ENCODE measurements at places on chromosomes 12 and 14.

DNA sequence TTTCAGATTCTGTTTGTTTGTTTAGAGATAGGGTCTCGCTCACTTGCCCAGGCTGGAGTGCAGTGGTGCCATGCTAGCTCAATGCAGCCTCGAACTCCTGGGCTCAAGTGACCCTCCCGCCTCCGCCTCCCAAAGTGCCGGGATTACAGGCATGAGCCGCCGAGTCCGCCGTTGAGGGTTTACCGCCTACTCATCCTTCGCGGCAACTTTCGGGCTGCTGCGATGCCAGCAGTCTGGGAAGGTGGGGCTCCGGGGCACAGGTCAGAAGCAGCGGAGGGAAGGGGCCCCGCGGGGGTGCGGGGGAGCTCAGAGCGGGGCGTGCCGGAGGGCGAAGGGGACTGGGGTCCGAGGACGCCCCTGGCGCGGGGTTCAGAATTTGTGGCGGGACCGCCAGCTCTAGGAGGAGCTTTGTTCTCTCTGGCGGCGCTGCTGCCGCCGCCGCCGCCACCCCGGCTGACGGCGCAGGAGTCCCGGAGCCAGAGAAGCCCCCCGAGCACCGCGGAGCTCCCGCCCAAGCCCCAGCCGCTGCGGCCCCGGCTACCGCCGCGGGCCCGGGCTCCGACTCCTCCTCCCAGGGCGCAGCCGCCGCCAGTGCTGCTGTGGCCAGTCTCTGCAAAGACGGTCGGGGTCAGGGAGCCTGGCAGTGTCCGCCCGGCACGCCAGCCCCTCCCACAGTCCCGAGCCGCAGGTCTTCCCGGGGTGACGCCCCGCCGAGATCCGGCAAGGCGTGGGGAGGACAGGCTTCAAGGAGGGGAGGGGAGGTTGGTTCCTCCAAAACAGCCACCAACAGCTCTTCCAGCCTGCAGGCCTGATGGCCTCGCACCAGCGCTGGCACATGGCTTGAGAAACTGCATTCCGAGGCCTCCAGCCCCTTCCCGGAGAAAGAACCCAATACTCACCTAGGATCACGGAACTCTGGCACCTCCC lies 10.9 kb upstream of the KRT77 start:
- DNase-seq, result no peak

DNA sequence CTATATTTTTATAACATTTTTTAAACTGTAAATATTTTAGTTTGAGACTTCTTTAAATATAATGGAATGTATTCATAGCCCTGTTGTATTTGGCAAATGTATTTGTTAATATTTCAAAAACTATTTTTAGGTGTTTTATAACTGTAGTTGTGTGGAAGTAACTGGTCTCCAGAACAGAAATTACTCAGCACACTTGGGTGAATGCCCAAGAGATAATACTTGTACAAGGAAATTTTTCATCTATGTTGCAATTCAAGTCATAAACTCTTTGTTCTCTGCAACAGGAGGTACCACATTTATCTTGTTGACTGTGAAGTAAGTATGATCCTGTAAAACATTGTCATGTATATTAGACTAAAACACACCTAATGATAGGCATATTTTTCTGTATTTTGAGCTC lies 72.8 kb downstream of the SLCO1B3 start:
- no peak for DNase-seq

- no peak for DNase-seq
These were observed 545.2 kb upstream of the MGAT4C start for GRCh38 chr12:86801439-86801838.

GRCh38 chr12:109752117-109753053 lies 38.8 kb downstream of the FAM222A start:
- DNase-seq, result no peak

DNA sequence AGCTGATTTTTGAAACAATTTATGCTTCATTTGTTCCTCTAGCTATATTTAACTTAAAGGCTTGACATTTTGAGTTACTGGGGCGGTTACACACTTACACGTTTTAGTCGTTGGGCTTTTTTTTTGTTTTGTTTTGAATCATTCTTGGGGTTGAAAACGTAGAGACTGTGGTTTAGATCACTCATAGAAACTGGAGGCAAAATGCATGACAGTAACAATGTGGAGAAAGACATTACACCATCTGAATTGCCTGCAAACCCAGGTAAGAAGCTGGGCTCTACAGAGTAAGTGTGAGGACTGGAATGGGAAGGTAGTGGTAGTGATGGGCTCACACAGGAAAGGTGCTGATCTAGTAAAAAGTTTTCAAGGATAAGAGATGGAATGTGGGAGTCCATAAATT lies at the start of gene CLEC2D:
CLEC2D (plus strand) TSS at position 180 of the 400 bp plus-strand sequence; CDS start at position 202, 22 bp downstream.
- no peak for DNase-seq

DNA sequence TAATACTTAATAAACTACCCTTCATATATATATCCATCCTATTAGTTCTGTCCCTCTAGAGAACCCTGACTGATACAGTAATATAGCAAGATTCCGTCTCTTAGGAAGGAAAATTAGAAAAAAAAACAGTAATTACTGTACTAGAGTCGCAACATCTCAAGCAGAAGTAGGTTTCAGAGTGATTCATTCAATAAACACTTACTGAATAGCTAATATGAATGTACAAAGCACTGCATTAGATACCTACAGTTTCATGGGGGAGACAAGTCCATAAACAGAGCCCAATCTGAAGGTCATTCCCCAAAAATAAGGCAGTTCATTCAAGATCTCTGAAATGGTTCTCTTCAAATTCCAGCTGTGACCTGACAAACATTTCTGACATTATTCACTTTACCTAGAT lies 9.9 kb downstream of the CERS5 start:
- DNase-seq, result no peak

- DNase-seq, result peak; percentile 26
These were observed 4.3 kb upstream of the BRMS1L start for GRCh38 chr14:35821564-35822411.

- peak; percentile 57 for DNase-seq
These were observed at the start of gene NXPH4 for GRCh38 chr12:57216014-57216911. TSS of gene NXPH4 (plus strand) at chr12:57216794. CDS start at chr12:57216970, 176 bp downstream.

DNA sequence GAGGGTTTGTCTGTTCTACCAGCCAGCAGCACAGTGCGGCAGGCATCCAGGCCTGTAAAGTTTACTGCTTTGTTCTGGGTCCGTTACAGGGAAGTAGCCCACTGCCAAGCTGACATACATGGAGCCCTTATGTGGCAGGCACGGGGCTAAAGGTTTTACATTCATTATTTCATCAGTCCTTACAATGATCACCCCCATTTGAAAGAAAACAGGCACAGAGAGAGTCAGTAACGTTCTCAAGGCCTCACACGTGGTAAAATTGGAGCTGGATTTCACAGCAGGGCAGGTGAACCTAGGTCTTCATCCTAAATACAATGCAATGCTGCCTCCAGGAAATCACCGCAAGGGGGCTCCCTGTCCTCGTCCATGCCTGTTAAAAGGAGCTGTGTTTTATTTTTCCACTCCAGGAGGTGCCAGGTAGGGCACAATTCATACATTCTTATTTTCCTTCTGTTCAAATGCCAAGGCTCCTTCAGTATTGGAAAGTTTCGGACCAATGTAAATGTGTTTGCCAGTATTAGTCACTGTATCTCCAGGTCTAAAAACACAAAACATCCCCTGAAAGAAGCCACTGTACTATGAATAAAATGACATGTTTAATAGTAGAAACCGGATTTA lies 172.2 kb upstream of the GZMB start:
- peak; percentile 28 for DNase-seq

DNA sequence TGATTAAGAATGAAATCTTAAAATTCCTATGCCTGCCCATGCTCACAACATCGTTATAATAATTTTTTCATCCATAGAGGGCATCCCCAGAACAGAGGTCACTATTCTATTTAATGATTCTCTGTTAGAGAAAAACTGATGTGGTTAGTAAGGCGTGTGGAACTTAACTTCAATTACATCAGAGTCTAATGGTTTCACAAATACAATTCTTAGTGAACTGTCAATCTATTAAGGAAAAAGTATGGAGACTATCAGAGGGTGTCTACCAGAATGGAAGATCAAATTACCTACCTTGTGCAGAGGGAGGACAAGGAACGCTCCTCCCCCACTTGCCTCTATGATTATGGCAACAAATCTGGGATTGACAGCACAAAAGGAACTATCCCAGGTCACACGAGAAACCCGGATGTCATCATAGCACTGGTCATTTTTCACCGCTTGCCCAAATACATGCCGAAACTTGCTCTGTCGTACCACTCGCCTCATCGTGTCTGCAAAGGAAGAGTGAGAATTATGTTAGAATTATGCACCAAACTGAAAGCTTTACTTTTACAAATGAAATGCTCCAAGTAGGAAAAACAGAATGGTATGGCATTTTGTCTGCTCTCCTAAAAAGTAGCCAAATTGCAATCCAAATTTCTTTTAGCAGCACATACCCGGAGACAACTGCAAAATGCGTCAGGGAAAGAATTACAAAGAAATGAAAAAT lies 30.3 kb downstream of the CORO1C start:
- no peak for DNase-seq

- no peak for DNase-seq
These were observed 43.8 kb upstream of the CLMN start for GRCh38 chr14:95363468-95363954.

DNA sequence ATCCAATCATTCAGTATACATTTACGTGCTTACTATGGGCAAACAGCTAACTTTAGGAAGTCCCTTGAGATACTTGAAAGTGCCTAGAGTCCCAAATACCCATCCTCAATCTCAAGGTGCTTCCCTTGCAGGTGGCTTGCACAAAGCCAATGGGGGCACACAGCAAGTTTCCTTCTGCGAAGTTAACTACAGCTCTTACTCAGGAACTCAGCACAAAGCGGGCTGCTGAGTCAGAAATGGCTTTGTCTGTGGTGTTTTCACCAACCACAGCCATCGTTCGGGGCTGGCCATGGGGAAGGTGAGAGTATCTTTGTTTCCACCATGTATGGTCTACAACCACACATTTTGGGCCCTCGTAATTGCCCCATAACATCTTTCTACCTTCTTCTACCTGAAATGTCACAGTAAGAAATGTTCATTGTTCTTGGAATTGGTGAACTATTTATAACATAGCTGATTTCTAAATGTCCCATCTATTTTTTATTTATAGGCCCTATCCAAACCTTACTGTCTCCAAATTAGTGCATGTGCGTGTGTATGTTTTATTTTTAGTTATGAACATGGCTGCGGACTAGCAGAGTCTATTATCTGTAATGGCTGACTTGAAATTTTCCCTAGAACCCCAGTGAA lies 13.9 kb downstream of the MFAP5 start:
- DNase-seq, result no peak

GRCh38 chr12:106595268-106595667 lies 12.5 kb downstream of the RFX4 start:
- DNase-seq, result no peak

DNA sequence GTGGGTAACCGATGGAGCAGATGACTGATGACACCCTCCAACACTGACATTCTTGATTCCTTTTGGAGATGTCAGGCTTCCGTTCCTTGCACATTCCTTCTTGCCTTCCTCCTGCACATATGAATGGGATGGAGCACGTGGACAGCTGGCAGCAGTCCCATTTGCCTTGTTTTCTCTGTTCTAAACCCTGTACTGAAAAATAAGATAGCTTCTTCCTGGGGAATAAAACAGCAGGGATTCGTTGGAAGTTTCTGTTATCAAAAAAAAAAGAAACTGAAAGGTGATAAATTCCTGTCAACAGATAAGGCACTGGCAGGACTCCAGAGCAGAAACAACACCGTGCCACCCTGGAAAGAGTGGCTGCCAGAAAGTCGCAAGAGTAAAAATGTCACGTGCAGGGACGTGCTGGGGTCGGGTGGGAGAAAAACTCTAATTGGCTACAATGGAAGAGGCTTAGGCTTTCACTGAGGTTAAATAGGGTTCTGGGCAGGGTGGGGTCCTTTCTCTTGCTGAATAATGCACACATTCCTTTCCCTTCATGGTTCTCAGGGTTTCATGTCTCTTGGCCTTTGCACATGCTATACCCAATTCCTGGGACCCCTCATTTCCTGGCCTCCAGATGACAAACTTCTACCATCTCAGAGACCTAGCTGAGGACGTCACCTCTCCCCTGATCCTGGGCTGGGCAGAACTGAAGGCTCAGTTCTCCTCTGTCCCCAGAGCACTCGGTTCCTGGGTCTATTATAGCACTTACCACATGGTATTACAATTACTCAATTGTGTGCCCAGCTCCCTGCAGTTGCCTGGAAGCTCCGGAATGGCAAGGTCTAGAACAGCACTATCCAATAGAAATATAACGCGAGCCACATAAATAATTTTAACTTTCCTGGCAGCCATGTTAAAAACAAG lies 7.0 kb upstream of the NUAK1 start:
- DNase-seq, result no peak

- no peak for DNase-seq
These were observed 55.6 kb upstream of the OAS1 start for GRCh38 chr12:112851024-112851777.

GRCh38 chr14:94027566-94028449 lies 1.7 kb downstream of the OTUB2 start:
- no peak for DNase-seq

DNA sequence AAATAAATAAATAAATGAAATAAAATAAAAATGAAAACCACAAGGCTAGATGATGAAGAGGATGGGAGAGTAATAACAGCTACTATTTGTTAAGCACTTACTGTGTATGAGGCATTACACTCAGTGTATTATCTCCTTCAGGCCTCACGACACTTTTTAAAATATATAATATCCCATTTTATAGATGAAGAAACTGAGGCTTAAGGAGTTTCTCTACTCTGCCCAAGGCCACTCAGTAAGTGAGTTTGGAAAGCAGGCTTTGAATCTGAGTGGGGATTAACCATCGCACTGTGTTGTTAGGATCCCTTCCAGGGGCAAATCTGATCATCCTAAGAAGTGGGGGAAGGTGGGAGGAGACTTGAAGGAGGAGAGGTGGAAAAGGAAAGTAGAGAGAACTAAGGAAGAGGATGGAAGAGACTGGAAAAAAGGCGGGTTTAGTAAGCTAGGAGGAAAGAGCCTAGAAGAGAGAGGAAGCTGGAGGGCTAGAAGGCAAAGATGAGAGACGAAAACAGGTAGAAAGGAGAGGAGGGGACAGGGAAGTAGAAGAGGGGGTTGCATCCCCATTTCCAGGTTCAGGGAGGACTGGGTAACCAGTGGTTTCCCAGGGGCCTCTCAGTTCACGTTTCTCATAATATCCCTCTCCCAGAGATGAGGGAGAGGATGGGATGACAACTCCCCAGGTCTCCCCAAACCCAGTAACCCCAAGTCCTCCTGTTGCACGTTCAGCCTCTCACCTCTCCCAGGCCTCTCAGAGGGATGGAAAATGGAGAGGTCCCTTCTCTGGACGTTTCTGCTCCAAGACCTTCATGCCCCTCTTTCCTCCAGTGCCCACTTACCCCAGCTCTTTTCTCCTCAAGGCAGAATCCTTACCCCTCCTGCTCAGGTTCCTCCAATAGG lies 1.7 kb downstream of the STAT6 start:
- no peak for DNase-seq

GRCh38 chr12:23775208-23775607 lies 174.3 kb downstream of the SOX5 start:
- no peak for DNase-seq

GRCh38 chr12:123384318-123384993 lies 524 bp downstream of the KMT5A start:
- no peak for DNase-seq

- peak; percentile 58 for DNase-seq
These were observed 484.4 kb downstream of the ATP23 start for GRCh38 chr12:58425481-58426392.

GRCh38 chr14:68791078-68791901 lies 1.6 kb downstream of the ZFP36L1 start:
- no peak for DNase-seq

GRCh38 chr12:3054374-3054773 lies 22.8 kb upstream of the TSPAN9 start:
- DNase-seq, result no peak

All from NCI-H774 (cell line).